Epithelial cell of proximal tubule (primary cell): ENCODE measurements at places on chromosomes 5 and 9.

GRCh38 chr9:10172476-10172875, 440.3 kb downstream of the PTPRD start:
- no peak for DNase-seq

GRCh38 chr5:1000329-1000728, 8.3 kb upstream of the NKD2 start:
- no peak for DNase-seq

- no peak for DNase-seq
These were observed 48.4 kb upstream of the FOXI1 start for GRCh38 chr5:170057311-170057710.

GRCh38 chr9:105273731-105274130, 29.3 kb downstream of the SLC44A1 start:
- DNase-seq = no peak

- DNase-seq = no peak
These were observed 33.5 kb upstream of the FCN2 start for GRCh38 chr9:134847138-134847537.

GRCh38 chr9:130780865-130781504, 54.1 kb upstream of the ABL1 start:
- no peak for DNase-seq

DNA sequence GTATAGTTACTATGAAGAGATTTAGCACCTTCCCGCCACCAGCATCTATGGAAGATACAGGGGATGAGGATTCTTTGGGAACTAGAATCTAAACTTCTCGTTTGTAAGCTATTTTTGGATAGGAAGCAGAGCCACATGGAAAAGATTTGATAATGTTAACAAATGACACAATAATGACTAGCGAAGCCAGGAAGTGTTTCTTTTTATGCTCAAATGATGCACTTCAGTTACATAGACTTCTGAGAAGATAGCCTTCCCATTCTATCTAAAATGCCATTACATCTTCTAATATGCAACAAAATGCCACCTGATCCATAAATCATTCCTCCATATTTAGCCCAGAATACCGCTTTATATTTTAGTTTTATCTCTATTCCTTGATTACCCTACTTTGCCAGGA, 17.0 kb upstream of the TNC start:
- DNase-seq = no peak

DNA sequence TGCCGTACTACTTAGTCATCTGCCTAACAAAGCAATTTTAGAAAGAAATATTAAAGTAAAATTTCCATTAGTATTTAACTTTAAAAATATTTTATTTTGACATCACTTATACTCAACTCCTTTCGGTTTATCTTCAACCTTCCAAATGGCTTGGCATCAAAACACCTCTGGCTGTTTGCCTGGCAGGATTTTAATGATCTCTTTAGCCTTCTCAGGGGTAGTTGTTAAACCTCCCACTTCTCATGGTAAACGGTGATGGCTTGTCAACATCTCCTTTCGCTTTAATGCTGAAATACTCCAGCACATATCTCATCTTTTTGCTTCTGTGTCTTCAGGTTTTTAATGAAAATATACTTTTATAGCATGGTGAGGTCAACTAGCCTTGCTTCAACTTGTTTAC, 747.1 kb downstream of the CETN3 start:
- no peak for DNase-seq

GRCh38 chr5:112668016-112668415, 69.7 kb upstream of the APC start:
- no peak for DNase-seq
